ENCODE measurements at places on chromosomes 2 and 18.

DNA sequence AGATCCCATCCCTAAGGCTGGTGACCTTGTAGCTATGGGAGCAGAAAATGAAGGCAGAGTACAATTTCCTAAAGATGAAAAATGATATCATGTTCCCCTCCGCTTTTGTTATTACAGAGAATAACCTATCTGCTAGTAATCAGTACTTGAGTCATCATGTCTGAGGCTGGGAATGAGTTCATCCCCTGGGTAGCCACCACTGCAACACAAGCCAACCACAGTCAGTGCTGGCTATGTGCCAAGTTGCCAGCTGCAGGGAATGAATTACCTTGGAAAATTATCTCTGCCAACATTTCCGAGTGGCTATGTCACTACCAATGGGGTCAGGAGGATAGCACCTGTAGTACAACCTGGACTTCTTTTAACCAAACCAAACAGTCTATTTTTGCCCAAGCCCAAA, 1094.7 kb upstream of the DDX18 start:
- no peak for DNase-seq

GRCh38 chr2:112277596-112278220, 2.3 kb downstream of the ZC3H6 start:
- DNase-seq, result no peak

GRCh38 chr2:196166876-196167275, 4.5 kb downstream of the STK17B start:
- DNase-seq, result peak; percentile 74

DNA sequence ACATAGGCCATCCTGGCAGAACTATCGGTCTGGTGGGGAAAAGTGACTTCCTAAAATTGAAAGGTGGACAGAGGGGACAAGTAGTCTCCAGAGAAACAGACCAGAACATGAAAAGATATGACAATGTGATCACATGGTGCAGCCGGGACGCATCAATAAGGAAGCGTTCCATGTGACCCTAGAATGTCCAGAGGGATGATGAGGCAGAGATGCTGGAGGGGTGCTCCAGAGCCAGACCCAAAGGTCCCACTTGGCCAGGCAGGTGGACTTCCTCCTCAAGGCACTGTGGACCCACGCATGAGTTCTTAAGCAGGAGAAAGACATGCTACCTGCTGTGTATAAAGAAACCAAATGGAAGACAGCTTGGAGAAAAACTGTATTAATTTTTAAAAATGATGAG, 50.2 kb downstream of the CDH2 start:
- DNase-seq, result no peak

- DNase-seq, result no peak
Observed at GRCh38 chr2:101718479-101718878, 21.0 kb downstream of the MAP4K4 start.

DNA sequence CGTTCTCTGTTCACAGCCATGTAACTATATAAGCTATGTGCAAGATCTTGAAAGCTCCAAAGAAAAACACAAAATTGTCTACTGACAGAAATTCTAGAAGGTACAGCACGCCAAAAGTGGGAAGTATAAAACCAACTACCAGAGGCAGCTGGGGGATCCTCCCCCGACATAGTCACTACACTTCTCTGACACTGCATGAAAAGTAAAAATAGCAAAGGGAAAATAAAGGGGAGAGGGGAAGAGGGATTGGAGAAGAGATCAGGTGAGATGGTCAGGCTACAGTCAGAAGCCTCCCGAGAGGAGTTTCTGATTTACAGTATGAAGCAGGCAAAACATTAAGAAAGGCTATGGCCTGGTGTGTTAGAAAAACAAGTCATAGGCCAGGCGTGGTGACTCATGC, 39.8 kb upstream of the PCBP1 start:
- DNase-seq, result no peak

DNA sequence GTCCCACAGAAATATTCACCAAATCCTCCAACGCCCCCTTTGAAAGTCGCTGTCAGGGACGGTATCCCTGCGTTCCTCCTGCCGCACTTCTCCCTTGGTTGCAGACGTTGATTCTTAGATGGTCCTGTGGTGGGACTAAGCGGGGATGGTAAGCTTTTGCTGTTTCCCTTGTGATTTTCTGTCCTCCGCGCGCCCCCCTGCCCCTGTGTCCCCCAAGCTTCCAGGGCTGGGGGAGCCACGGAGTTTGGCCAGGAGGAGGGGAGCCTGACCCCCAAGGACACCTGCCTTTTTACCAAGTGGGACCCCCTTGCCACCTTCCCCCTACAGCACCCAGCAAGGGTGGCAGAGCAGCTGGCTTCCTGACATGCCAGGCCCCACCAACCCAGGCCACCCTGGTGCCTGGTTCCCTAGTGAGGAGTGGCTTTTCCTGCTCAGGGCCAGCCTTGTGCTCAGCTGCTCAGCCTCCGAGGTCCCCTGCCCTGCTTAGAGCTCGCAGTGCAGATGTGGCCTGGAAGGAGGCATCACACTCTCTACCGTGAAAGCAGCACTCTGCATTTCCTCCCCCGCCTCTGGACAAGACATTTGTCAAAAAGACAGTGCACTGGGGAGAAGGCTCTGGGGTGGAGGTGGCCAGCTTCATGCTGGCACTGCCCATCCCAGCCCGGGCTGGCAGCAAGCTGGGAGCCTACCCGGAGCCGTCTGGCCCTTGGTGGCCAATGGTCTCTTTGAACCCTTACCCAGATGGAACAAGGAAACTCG, 49.4 kb downstream of the TWIST2 start:
- no peak for DNase-seq

DNA sequence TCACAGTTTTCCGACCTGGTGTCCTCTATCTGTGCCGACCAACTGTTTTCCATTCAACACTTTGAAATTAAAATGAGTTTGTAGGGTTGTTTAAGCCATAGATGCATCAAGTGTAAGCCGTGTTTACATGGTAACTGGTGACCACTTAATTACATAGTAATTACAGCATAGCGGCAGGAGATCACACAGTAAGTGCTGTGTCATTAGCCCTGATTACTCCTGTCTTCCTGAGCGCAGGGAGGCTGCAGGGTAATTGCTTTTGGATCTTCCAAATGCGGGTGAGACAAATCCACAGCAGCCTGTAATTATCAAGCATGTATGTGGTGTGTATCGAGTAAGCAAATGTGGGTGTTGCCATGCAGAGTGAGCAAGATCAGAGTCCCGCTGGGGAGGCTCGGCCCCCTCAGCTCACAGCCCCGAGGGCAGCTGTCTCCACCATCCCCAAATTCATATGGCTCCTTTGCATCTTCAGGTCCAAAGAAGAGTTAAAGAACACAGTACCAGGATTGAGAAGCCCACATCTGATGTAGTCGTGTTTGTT, 71.5 kb upstream of the HDAC4 start:
- no peak for DNase-seq
